ENCODE measurements at places on chromosomes 12 and 14.

DNA sequence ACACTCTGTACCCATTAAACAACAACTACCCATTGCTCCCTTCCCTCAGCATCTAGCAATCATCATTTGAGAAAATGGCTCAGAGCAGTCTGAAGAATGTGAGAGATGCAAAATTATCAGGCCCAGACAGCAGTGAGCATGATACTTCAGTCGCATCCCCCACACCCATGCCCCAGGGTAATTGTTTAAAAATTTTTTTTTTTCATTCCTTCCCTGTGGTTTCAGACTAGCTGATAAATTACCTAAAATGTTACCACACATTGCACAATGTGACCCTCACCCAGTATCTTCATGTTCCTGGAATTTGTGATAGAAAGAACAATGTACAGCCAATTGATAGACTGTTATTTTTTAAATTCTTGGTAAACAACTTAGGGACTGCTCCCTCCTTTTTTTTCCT, 11.3 kb upstream of the USP15 start:
- DNase-seq, result no peak

- DNase-seq, result no peak
Observed at GRCh38 chr14:67482231-67483164, 6.0 kb downstream of the TMEM229B start.

- peak; percentile 16 for DNase-seq
Observed at GRCh38 chr14:92513204-92513965, at the start of gene RIN3. TSS of gene RIN3 (plus strand) at chr14:92513781. CDS start at chr14:92513933, 152 bp downstream.

DNA sequence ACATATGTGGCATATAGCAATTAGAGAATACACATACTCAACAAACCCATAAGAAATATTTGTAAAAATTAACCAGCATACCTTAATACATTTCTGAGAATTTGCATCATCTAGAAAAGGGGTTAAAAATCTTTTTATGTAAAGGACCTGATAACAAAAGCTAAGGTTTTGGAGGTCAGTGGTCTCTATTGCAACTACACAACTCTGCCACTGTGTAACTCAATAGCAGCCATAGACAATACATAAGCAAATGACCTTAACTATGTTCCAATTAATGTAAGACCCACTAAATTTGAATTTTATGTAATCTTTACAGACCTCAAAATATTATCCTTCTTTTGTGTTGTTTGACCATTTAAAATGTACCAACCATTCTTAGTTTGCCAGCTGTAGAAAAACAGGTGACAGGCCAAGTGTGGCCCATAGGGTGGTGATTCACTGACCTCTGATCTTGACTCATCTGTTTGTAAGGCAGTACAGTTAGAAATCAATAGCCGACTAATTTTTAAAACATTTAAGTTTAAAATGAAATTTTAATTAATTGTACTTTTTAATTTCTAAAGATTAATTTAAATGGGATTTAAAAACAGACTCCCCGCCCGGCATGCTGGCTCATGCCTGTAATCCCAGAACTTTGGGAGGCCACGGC, 7.4 kb upstream of the EPS8 start:
- no peak for DNase-seq

- DNase-seq, result no peak
Observed at GRCh38 chr12:132286912-132287311, 42.5 kb downstream of the GALNT9 start.

DNA sequence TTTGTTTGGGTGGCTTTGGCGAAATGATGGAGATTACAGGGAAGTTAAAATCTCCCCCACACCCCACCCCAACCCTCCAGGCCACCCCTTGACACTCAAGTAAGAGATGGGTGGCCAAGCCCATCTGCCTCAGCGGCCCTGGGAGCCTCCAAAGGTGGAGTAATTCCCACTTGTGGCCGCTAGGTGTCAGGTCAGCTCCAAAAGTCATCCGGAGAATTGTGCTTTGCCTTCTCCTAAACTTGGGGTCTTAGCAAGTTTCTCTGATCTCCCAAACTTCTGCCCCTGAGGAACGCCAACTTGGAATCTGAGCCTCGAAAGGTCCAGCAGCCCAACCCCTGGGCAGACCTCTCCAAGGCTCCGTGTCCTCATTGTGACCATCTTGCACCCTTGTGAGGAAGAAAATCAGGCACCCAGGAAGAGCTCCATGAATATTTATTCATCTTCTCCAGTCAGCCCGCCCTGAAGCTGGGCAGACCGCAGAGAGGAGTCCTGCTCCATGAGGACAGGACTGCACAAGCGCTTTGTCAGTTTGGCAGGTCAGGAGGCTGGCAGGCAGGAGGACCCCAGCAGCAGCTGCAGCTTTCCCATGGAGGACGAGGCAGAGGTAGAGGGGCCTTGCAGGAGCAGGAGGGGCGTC, 46.7 kb downstream of the LRRC74A start:
- no peak for DNase-seq

DNA sequence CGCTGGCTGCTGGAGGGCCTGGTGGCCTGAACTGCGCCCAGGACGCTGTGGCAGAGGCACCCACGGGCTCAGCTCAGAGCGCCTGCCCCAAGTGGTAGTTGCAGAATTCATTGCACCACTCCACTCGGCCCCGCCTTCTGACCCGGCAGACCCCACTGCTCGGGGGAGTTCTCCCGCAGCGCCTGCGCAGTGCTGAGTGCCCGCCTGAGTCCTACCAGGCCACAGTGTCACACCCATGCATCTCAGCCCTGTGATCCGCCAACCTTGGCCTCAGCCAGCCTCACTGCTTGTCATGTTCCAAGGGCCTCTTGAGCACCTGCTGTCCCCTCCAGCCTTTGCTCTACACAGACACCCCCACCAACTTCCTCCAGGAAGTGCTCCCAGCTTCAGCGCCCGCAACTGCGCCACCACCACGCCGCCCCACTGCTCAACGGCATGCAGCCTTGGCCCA, 12.2 kb downstream of the DEGS2 start:
- no peak for DNase-seq

DNA sequence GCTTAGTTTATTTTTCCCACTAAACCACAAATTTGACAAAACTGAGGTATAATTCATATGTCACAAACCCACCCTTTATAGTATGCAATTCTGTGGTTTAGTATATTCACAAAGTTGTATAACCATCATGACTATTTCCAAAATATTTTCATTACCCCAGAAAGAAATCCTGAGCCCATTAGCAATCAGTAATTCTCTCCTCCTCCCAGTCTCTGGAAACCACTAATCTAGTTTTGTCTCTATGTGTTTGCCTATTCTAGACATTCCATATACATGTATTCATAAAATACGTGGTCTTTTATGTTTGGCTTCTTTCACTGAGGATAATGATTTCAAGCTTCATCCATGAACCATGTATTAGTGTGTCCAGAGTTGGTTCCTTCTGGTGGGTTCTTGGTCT, 267.6 kb downstream of the AEBP2 start:
- no peak for DNase-seq

DNA sequence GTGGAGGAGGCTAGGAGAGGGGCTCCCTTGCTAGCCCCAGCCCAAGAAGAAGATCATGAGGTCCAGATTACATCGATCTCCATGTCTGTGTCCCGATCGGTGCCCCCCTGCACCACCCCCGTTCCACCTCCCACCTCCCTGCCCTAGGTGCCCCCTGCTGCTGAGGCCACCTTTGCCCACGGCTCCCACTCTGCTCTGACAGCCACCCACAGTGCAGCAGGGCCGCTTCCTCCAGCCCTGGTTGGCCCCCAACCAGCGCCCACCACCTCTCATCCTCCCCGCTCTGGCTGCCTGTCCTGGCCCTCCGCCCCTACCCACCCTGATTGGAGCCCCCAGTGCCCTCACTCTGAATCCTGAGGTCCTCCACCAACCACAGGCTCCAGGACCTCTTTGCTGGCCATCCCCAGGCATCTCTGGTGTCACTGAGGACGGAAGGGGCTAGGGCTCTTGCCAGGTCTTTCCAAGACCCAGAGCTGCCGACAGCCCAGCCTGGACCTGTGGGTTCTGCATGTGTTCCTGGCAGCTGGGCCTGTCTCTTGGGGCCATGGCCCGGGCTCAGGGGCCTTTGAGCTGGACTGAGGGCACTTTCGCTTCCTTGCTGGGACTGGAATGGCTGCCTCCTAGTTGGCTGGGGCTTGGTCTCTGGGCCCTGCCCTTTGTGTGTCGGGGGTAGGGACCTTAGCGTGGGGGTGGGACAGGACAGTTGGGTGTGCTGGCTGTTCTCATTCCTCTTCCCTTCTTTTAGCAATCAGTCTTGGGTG, 7.2 kb upstream of the PLXNC1 start:
- no peak for DNase-seq

DNA sequence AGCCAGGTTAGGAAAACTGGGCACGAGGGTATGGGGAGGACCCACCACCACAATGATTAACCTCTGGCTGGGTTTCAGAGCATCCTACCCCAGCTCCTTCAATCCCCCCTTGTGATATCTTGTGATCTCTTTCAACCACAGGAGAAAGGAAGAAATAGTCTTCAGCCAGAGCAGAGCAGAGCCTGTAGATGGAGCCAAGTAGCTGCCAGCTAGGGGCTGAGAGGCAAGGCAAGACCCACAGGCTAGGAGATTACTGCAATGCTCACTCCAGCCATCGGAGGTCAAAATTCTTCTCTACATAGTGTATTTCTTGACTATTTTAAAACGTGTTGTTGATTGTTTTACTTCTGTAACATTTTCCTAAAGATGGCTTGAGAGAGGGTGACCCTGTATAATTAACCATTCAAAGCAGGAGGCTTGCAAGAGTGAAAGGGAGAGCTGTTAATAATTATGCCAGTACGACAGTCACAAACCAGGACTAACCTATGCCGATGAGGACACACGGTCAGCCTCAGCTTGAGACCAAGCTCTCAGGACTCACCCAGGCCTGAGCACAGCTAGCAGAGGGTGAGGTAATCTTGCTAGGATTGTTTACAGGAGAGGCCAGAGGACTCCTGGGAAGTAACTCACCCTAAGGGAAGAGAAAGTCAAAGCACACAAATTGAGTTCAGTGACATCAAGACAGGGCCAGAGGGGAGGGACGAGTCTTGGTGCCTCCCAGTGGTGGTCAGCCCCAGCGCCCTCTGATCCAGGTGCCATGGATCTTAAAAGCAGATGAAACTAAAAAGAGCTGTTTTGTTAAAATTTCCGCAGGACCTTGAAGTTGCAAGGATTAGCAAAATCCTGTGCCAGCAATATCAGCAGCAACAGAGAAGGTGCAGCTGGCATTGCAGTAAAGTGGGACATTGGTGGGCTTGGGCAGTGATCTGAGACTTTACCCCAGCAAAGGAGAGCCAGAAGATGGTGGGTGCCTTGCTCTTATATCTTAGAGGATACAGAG, 29.8 kb upstream of the CDKN3 start:
- no peak for DNase-seq

GRCh38 chr14:77832297-77832696, 32.4 kb downstream of the ADCK1 start:
- no peak for DNase-seq

- DNase-seq, result no peak
Observed at GRCh38 chr14:85214471-85214870, 315.5 kb upstream of the FLRT2 start.

Data from esophagus squamous epithelium (tissue), 5 donors.